ENCODE measurements at places on chromosomes 2 and 18.

- DNase-seq = no peak
These were observed 60.2 kb downstream of the E2F6 start for GRCh38 chr2:11405599-11406266.

- no peak for DNase-seq
These were observed 38.0 kb downstream of the CYP1B1 start for GRCh38 chr2:38037757-38038621.

- no peak for DNase-seq
These were observed 82.2 kb upstream of the LTBP1 start for GRCh38 chr2:32864334-32865111.

DNA sequence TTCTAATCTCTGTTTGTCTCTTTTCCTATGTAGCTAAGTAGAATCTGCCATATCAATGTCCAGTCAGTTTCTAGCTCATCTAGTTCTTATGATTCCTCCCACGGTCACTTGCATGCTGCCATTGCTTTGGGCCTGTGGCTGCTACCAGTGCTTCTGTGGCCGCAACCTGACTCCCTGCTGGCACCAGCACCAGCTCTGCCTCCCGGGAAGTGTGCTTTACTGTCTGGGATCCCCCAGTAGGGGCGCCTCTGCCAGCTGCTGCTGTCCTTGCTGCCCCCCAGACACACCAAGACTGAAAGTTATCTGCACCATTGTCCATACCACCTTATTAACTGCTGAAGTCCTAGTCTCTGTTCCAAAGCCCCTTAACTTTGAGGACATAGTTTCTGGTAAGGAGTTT lies 56.3 kb downstream of the RAPGEF4 start:
- no peak for DNase-seq
